ENCODE measurements at places on chromosomes 4 and X. TPM values are rescaled to one million over a fixed set of nuclear protein-coding genes. Genes with fewer than 3 reads are reported as not detected.

FGD1 gene
- 6.5 TPM for total RNA-seq

PABPC1L2B gene
- total RNA-seq = not detected

YY2 gene
- 0.36 TPM for total RNA-seq

FHDC1 gene
- under 0.01 TPM for total RNA-seq

H2BW2 gene
- total RNA-seq = not detected

TENM3 gene
- 0.81 TPM for total RNA-seq

DCAF12L1 gene
- total RNA-seq = not detected

HSFX2 gene
- total RNA-seq = 0.16 TPM

EDNRA gene
- total RNA-seq = 8.3 TPM

STK32B gene
- total RNA-seq = 0.36 TPM
